Gastrocnemius medialis (tissue), 4 donors: ENCODE measurements at places on chromosomes 16 and 17.

GRCh38 chr17:49723423-49723822 lies 15.7 kb upstream of the SLC35B1 start:
- peak; percentile 58 for DNase-seq

GRCh38 chr16:67942200-67942509 lies 1.8 kb downstream of the LCAT start:
- no peak for DNase-seq

DNA sequence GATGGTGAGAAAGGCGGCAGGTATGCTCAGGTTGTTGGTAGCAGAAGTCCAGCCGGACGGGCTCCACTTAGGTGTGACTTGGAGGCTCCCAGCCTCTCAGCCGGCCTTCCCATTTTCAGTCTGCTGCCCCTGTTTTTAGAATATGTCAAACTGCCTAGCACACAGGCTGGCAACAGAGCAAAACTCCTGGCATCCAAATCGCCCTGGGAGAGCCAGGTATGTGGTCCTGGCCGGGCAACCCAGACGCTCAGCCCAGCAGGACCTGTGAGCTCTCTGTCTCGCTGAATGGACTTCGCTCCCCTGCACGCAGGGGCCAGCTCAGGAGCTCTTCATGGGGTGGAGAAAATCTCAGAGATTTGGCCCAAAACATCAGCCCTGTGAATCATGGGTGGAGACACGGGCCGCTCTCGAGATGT lies 147.9 kb upstream of the CHMP6 start:
- peak; percentile 56 for DNase-seq

DNA sequence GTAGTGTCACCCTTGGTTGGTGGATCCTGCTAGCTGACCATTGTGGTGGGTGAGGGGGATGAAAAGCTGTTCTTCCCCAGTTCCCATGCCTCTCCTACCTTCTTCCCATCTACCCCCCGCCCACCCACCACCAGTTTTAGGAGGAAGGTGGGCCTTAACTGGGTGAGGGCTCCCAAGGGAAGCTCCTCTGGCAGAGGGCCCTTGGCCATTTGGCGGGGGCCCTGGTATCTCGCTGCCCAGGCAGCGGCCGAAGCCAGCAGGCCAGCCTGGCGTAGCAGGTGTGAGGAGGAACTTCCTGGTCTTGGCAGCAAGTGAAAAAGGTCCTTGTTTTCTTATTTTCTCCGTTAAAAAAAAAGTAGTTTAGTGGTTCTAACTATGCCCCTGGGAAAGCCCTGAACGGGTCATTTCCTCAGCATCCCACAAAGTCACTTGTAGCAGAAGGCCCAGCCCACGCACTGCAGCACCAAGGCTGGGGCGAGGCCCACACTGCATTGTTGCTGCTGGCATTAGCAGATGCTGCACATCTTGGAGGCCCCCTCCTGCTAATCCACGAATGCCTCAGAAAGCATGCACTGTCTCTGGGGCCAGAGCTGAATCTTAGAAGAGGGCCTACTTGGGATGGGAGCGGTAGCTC lies 72.5 kb downstream of the MPRIP start:
- no peak for DNase-seq

- DNase-seq = no peak
These were observed 20.6 kb downstream of the MAP3K14 start for GRCh38 chr17:45296003-45296832.

- no peak for DNase-seq
These were observed 123.6 kb downstream of the OR1D5 start for GRCh38 chr17:2939714-2940351.

- no peak for DNase-seq
These were observed 330 bp downstream of the CASKIN2 start for GRCh38 chr17:75514919-75515495.

DNA sequence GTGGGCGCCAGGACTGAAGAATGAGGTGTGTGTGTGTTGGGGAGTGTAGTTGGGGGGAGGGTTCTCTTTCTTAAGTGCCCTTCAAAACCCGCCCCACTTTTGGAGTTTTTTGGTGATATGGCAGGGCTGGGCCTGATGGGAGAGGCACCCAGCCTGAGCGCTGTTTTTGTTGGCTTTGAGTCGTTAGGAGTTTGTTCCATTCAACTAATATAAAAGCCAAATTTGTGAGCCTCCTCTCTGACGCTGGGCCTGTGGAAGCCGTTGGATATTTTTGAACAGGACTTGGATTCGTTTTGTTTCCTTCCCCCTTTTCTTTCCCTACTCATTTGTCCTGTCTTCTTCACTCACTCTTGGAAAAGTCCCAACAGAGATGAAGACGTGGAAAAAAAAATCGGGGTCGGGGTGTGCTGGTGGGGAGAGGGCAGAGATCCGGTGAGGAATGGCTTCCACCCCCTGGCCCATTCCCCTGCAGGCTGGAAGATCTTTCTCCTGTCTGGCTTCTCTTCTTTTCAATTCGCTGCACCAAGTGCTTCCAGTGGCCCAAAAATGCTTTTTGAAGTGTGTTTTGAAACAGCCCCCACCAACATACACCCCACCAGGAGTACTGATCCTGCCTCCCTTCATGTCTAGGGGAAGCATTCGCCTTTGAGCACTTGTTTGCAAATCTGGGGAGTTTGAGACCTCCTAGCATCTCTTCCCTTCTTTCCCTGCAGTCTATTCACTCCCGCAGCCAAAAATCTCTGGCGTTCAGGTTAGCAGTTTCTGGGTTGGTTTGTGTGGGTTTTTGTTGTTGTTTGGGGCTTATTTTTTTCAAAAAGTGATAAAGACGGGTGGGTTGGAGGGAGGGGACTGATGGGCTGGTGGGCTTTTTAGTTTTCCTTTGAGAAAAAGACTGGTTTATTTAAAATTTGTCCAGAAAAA lies 2.6 kb downstream of the FZD2 start:
- no peak for DNase-seq

DNA sequence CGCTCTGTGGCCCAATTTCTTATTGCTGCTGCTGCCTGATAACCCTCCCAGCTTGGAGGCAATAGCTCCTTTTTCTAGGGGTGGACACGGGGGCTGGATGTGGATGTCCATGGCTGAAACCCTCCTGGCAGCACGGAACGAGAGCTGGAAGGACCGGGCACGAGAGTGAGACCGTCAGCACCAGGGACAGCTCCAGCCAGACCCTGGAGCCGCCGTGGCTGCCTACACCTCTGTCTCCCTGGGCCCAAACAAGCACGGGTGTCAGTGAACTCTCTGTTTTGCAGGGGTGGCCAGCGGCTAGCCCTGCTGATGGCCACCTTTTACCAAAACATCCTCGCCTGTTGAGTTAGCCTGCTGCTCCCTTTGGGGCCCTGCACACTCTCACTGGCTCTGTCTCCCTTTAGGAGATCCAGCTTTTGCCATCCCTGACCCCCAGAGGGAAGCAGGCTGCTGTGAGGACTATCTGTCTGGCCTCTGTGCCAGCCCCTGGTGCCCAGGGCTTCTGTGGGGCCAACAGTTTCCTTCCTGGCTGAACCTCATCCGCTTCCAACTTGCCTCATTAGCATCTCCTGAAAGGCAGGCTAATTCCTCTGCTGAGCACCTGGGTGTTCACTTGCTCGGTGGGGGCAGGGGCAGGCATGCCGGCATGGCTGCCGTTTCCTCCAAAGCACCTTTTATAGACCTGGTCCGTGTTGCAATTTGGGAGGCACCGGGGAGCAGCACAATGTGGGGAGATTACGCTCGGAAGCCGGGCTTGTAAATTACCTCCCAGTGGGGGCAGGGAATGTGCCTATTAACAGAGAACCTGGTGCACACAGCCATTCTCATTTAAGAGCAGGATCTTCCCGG lies 118.1 kb downstream of the ENGASE start:
- no peak for DNase-seq

DNA sequence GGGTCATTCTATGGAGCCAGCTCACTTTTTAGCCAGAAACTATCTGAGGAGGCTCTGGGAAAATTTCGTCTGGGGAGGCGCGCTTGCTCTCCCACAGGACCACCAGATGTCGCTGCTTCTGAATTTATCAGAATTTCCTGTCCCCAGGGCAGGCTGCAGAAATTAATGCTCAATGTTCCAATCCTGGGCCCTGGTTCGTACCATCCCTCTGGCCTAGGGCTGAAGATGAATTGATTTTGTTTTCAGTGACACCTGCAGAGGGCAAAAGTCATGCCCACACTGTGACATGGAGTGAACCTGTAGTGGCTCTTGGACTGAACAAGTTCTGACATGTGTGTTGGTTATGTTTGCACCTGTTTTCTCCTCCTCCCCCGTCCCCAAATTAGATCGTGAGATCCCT lies 482.6 kb downstream of the NPIPA7 start:
- peak; percentile 3 for DNase-seq

GRCh38 chr16:3022684-3023414 lies 893 bp downstream of the HCFC1R1 start:
- DNase-seq = peak; percentile 41

DNA sequence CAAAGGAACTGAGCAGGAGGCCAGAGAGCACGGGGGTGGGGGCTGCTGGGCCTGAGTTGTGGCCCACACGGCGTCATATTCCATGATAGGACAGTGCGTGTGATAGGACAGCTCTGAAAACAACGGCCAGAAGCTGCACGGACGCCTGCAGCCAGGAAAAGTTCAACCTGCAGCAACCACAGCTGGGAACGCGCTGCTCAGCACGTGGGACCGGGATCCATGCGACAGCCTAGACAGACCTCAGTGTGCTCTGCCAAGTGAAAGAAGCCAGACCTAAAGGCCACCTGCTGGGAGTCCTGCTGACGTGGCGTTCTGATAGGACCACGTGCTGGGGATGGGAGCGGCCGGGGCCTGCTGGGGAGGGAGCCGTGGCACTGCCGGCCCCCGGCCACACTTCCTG lies 21.6 kb downstream of the CTU2 start:
- no peak for DNase-seq

- peak; percentile 2 for DNase-seq
These were observed 1151.9 kb upstream of the GOT2 start for GRCh38 chr16:59886021-59886420.

DNA sequence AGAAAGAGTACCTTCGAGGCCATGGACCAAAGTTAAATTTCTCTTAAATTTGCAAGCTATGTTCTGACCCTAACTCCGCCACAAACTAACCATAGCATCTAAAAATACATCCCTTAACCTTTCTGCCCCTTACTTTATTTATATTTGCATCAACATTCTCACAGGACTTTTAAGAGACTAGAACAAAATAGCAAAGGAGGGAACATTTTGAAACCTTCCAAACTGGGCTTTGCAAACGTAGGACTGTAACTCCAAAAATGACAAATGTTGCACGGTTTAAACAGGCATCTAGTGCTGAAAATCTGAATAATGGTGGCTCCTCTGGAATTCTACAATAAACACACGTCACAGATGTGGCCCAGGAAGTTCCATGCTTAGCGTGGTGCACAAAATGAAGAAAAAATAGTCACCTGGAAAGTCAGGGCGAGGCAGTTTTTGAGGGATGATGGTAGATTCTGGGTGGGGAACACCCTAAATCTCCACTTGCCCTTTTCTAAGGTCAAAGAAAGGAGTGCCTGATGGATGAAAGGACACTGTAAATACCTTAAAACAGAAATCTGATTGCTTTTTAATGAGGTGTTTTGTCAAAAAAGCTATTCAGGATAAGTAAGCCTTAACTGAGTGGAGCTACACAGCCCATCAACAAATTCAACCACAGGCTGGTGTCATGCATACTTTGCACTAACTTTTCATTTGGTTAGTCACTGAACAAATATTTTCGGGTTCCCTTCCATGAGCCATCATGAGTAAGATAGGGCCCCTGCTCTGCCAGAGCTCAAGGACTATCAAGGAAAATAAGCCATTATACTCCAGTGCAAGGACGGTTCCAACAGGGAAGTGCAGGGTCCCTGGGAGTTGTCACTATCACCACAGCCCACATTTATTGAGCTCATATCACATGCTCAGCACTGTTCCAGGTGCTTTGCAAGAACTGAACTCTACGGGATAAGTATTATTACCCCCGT lies 21.2 kb downstream of the ARHGAP17 start:
- no peak for DNase-seq

DNA sequence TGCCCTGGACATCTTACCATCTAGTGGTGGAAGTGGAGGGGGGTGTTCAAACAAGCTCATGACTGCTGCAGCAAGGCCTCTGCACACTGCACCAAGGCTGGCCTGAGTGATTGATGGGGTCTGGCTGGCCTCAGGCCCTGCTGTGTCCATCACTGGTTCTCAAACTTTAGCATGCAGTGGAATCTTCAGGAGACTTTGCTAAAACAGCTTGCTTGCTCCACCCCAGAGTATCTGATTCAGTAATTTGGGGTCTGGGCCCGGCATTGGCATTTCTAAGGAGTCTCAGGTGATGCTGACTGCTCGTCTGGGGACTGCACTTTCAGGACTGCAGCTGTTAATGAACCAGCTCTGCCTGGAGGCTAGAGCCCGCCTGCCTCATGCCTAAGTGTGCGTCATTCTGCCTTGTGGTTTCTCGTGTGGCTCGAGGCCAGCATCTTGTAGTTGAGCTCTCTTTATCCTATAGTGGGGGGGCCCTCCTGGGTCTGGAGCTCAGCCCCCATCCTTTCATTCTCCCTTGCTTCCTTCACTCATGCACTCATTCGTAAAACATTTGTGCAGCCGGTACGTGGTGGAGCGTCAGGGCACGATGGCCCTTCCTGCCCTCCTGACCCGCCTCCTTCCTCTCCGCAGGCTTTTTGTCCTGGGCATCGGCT lies 4.1 kb downstream of the MGAT5B start:
- no peak for DNase-seq

GRCh38 chr17:41212524-41213169 lies 13.8 kb upstream of the KRTAP9-2 start:
- no peak for DNase-seq

GRCh38 chr16:61797296-61797795 lies 238.9 kb downstream of the CDH8 start:
- DNase-seq = no peak

DNA sequence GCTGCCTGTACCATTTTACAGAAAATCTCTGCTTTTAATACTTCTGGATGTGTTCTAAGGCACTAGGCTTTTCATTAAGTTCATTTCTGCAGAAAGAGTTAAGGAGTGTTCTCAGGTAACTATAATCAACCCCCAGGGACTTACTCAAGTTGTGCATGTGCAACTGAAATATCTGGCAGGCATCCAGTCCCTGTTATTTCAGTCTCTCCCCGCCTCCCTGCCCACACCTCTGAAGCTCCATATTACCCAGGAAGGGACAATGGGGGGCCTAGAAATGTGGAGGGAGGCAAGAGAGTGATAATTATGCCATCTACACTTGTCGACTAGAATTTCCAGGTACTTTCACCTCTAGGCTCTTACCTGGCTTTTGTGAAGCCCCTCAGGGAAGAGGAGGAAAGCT lies 432.2 kb downstream of the MAF start:
- DNase-seq = no peak

- no peak for DNase-seq
These were observed 411.0 kb downstream of the CPPED1 start for GRCh38 chr16:12392585-12393091.

DNA sequence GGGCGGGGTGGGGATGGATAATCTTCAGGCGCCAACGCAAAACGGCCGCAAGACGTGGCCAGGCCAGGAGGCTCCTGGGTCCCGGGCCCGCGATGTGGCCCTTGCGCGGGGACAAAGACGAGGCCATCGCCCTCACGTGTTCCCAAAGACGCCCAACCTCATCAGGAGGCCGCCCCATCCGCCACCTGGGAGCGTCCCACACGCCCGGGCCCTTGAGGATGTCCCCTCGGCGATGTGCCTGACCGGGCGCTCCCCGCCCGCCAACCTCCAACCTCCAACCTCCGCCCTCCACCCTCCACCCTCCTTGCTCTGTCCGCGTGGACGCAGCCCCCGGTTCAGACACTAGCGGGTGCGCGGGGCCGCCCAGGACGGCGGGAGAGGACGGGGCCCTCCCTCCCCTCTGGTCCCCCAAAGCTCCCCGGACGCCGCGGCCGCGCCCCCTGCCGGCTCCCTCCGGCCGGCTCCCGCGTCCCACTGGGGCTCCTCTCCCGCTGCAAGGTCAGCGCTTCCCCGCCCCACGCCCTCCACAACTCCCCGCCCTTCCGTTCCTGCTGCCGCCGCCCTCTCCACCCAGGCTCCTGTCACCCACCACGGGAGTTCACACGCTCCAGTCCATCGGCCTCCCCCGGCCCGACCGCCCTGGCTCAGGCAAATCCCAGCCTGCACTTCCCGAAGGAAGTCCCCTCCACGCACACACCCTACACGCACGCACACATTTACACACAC lies 250.8 kb upstream of the RPL38 start:
- no peak for DNase-seq
